ENCODE measurements at places on chromosomes 6 and 20.

- DNase-seq = no peak
Observed at GRCh38 chr6:143064951-143065683, 4.4 kb downstream of the AIG1 start.

- no peak for DNase-seq
Observed at GRCh38 chr20:32672982-32673851, 524 bp downstream of the C20orf203 start.

DNA sequence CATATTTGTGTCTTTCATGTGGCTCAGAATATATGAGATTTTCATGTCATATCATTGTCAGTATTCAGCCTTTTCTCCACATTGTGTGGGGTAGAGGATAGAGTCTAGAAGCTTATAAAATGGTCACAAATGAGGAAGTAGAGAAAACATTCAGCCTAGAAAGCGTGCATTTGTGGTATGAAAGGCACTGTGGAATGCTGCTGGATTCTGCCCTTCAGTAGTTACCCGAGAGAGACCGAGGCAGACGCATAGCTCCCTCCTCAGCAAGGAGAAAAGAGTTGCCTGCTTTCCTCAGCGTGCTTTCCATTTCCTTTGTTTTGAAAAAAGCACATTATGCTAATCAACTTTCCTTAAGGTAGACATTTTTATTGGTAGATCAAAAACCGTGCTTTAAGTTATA, 28.7 kb downstream of the MYB start:
- DNase-seq = no peak

- peak; percentile 10 for DNase-seq
Observed at GRCh38 chr6:16331384-16332174, 93.2 kb downstream of the GMPR start.

DNA sequence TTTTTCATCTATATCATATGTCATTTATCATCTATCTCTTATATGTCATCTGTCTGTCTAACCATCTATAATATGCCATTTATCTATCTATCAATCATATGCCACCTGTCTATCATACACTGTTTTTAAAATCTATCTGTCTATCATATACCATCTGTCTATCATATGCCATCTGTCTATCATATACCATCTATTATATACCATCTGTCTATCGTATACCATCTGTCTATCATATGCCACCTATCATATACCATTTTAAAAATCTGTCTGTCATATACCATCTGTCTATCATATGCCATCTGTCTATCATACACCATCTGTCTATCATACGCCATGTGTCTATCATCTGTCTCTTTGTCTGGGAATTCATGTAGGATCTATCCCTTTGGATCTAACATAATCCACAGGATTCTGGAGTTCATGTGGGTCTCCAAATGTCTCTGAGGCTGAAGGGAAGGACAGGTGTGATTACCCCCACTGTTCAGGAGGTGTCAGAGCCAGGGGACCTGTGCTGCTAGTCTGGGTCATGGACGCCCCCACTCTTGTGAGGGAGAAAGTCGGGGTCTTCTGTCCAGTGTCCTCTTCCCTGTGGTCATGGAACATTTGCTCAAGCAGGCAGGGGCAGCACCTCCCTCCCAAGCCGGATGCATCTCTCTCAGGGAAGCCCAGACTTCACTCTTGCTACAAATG, 36.9 kb upstream of the FRMD1 start:
- no peak for DNase-seq

- peak; percentile 74 for DNase-seq
Observed at GRCh38 chr6:28218312-28219248, 6.5 kb upstream of the ZSCAN9 start.
